CD14-positive monocyte (primary cell): ENCODE measurements at places on chromosomes 4 and X. TPM values are rescaled to one million over a fixed set of nuclear protein-coding genes. Genes with fewer than 3 reads are reported as not detected.

- no peak for DNase-seq
Observed at GRCh38 chr4:1042352-1043055, 31.1 kb downstream of the FGFRL1 start.

Gene SMIM9
- polyA plus RNA-seq: not detected

DNA sequence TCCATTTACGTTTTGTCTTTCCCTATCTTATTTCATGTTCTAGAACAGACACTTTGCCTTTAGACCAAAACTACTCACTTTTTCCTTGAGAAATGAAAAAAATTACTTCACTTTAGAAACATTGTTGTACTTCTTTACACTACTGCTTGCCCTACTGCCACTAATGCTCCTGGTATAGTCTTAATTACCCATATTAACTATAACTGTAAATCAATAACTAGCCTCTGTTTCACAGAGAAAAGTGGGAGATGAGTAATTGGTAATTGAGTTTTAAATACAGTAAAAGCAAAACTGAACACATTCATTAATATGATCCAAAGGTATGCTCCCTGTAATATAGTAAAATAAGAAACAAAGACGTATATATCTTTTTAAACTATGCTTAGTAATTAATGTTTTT, 111.1 kb upstream of the JADE1 start:
- DNase-seq: no peak

DNA sequence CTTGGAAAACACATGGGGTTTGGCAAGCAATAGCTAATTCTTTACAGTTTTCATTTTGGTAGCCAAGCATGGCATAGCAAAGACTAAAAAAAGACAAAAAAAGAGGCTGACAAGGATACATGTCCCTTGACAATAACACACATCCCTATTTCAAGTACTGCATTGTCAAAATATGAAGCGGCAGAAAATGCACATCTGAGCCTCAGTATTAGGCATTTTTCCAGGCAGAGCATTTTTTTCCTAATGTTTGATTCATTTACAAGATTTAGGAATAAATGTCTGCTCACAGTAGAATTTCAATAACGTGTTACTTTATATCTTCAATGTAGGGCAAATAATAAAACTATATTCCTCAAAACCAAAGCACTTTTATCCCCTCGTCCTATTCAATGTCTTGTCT, 216.3 kb upstream of the PCDH18 start:
- no peak for DNase-seq

GRCh38 chrX:113743069-113743468, 840.8 kb upstream of the HTR2C start:
- no peak for DNase-seq

Gene LGI2
- polyA plus RNA-seq: 0.30 TPM

Gene ENPEP
- not detected for polyA plus RNA-seq

DNA sequence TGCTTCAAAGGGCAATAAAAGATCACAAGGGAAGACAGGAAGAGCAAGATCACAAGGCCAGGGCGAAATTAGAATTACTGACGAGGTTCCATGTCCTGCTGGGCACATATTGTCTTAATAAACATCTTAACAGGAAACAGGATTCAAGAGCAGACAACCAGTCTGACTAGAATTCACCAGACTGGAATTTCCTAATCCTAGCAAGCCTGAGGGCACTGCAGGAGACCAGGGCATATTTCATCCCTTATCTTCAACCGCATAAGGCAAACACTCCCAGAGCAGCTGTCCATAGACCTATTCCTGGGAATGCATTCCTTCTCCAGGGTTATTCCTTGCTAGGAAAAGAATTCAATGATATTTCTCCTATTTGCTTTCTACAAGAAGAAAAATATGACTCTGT, 12.4 kb upstream of the TDO2 start:
- no peak for DNase-seq

DNA sequence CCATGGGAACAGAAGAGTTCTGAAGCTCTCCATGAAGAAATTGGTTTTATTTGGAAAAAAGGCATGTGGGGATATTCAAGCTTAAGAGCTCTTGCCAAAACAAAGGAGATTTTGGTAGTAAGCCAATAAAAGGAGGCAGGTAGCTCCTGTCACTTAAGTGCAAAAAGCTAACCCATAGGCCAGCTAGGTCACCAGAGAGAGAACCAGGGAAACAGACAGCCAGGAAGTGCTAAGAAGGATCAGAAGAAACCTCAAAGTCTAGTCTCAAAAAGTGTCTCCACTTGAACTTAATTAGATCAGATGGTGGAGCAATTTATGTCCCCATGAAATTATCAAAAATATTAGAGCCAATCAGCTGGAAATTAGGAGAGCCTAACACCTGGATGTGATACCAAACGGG, 49.2 kb downstream of the CD40LG start:
- DNase-seq: no peak

- DNase-seq: no peak
Observed at GRCh38 chr4:147463065-147463464, 17.8 kb upstream of the EDNRA start.

Gene HS6ST2
- polyA plus RNA-seq: not detected

Gene GASK1B
- 82.2 TPM for polyA plus RNA-seq

Gene DRD5
- not detected for polyA plus RNA-seq

GRCh38 chrX:19372547-19373331, 29.0 kb downstream of the PDHA1 start:
- DNase-seq: peak; percentile 25

Gene EVC
- polyA plus RNA-seq: not detected

Gene ELF4
- polyA plus RNA-seq: 20.5 TPM

DNA sequence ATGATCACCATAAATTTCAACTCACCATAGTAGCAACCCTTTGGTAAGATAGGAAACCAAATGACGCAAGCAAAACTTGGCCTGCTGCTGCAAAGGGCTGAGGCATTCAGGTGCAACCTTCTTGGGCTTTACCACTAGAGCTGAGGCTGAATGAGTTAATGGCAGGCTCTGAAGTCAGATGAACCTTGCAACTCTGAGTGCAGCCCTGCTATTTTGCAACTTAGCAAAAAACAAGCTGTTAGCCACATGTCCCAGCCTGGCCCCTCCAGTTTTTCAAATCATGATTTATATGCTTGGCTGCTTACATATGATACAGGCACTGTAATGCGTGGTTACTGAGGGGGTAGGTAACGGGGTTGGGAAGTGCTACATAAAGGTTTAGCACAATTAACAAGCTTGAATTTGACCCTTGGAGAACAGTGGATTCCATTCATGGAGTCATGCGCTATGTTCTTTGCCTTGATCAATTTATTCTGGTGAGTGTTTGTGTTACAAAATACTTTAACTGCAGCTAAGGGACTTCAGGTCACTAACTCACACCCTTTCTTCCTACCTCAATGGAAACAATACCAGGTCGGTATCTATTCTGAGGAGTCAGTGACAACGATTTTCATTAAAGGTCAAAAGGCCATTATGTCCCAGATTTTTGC, 80.5 kb upstream of the PPARGC1A start:
- no peak for DNase-seq

Gene APEX2
- polyA plus RNA-seq: 14.4 TPM

- peak; percentile 84 for DNase-seq
Observed at GRCh38 chrX:81121513-81122363, 80.0 kb downstream of the HMGN5 start.

DNA sequence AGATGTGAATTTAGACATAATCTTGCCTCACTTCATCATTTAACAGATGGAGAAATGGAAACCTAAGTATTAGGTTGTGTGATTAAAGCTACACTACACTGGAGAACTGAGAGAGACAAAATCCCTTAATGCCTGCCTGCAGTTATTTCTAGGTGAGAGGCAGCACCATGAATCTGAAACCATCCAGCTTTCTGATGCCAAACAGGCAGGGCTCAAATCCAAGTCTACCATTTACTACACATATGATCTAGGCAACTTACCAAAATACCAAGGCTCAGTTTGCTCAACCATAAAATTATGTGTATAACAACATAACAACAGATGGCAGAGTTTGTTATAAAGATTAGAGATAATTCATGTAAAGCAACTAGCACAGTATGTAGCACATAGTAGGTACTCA, 38.7 kb downstream of the GABRA4 start:
- no peak for DNase-seq

GRCh38 chr4:121192013-121192412, 27.9 kb upstream of the TNIP3 start:
- no peak for DNase-seq

GRCh38 chrX:145817331-145818185, at the start of gene SLITRK2:
TSS of gene SLITRK2 (plus strand) at chrX:145817829. CDS start at chrX:145822426, 4,597 bp downstream.
- DNase-seq: no peak

- DNase-seq: no peak
Observed at GRCh38 chr4:7933651-7934510, 5.8 kb downstream of the AFAP1 start.

DNA sequence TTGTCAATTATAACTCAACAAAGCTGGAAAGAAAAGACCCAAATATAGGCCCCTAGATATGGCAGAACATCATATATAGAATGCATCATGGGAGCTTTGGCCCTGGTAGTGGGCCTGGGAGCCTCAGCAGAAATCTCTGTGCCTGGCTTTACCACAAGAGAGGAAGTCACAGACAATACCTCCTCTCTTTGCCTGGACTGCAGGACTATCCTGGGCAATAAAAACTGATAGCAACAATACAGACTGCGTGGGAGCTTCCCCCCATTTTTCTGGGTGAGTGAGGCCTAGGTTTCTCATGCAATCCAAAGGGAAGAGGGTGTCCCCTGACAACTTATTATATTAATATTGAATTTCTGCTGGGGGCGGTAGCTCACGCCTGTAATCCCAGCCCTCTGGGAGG, 64.0 kb upstream of the NFKB1 start:
- DNase-seq: no peak

DNA sequence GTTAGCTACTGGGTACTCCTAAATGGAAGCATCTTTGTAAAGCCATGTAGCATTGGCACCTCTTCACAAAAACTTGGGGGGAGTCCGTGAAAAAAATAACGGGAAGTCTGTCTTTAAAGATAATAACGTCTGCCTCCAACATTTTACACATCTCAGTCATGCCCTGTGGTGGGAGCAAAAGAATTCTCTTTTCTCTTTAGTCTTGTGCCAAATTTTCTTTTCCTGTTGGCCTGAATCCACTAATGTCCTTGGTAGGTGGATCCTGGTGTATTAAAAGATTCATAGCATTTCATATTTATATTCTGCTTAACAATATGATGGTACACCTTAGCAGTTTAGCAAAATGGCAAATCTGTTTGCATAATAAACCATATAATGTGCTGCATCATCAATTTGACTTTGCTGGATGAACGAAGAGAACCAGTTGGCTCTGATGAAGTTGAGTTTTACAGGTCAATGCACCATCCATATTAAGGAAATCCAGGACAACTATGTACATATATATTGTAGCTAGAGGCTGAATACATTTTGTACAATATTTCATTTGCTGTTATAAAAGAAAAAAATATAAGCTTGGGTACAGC, 746.4 kb upstream of the MAGEB2 start:
- no peak for DNase-seq

GRCh38 chrX:132818638-132819037, 139.8 kb downstream of the HS6ST2 start:
- DNase-seq: no peak

GRCh38 chrX:129634541-129634940, 20.2 kb downstream of the APLN start:
- no peak for DNase-seq

GRCh38 chr4:13530823-13531624, 13.3 kb downstream of the NKX3-2 start:
- DNase-seq: no peak

GRCh38 chr4:144611850-144612249, 34.1 kb upstream of the HHIP start:
- DNase-seq: no peak

GRCh38 chr4:153326513-153326912, 18.0 kb upstream of the MND1 start:
- DNase-seq: no peak

DNA sequence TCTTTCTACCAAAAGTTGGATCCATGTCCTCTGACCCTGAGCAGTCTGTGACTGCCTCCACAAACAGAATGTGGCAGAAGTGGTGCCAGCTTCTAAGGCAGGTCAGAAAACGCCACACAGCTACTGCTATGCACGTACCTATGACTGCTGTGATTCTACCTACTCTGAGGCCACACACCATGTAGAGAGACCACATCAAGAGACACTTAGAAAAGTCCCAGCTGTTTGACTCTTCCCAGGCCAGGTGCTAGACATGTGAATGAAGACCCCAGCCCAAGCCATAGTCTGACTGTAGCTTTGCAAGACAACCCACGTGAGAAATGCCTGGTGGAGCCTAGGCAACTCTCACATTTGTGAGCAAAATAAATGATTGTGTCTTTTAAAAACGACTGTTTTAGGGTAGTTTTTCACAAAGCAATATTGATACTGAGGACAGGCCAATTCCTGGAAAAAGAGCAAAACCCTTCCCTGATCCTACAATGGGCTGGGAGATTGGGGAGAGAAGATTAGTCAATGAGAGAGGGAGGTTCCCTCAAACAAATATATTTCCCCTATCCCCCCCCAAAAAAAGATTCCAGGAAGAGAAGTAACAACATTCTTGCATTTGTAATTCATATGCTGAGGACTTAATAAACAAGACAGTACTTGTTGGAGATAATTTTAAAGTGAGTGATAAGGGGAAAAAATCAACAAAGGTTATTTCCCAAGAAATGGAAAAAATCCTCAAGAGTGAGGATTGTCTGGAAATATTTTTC, 33.3 kb downstream of the FRYL start:
- DNase-seq: no peak

GRCh38 chr4:87839592-87839946, 6.8 kb downstream of the MEPE start:
- DNase-seq: no peak

Gene UNC5C
- polyA plus RNA-seq: 0.03 and 0.04 TPM in 2 replicates

Gene KLB
- not detected for polyA plus RNA-seq

DNA sequence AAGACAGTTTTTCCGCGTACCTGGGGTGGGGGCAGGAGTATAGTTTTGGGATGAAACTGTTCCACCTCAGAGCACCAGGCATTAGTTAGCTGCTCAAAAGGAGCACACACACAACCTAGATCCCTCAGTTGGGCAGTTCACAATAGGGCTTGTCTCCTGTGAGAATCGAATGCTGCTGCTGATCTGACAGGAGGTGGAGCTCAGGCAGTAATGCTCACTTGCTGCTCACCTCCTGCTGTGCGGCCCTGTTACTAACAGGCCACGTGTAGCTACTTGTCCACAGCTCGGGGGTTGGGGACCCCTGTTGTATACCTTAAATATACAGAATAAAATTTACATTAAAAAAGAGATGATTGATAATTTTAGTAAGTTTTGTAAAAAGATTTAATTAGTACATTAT, 191.5 kb downstream of the SLC7A11 start:
- DNase-seq: no peak

DNA sequence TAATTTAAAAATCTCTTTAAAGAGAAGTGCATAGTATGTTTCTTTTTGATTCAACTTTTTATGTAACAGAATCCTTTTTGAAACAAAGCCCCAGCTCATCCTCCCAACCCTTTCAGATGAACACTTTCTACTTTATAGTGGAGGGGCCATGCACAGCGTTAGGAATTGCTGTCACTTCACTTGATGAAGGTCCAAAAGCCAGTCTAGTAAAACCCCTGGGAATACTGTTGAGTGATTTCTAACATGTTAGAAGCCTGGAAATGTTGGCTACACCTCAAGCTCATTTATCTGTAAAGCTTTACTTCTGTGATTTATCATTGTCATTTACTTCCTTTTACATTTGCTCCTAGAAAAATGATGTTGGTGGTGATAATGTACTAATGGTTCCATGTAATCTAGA, 1608.9 kb upstream of the TENM3 start:
- no peak for DNase-seq

GRCh38 chr4:177975315-177975987, 533.2 kb upstream of the AGA start:
- DNase-seq: no peak

Gene NHSL2
- 39.8 TPM for polyA plus RNA-seq
